RCC 7860 (cell line): ENCODE measurements at places on chromosomes 6 and 20.

GRCh38 chr6:8172530-8172929 lies 70.2 kb upstream of the EEF1E1 start:
- DNase-seq: no peak

DNA sequence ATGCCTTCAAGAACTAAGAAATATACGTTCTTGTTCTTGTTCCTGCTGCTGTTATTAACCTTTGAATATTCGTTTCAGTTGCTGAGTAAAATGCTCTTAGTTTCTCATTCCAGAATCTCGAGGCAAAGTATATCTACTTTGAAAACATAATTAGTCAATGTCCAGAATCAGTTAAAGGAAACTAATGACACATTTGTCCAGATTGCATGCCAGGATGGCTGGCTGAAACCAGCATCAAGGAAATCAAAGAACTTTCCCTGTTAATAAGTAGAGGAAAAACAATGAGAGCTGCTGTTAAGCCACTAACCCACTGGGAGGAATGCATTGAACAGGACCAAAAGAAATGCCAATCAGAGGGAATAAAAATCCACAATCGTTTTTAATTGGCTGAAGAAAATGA lies 196.9 kb downstream of the ALDH8A1 start:
- peak; percentile 44 for DNase-seq

DNA sequence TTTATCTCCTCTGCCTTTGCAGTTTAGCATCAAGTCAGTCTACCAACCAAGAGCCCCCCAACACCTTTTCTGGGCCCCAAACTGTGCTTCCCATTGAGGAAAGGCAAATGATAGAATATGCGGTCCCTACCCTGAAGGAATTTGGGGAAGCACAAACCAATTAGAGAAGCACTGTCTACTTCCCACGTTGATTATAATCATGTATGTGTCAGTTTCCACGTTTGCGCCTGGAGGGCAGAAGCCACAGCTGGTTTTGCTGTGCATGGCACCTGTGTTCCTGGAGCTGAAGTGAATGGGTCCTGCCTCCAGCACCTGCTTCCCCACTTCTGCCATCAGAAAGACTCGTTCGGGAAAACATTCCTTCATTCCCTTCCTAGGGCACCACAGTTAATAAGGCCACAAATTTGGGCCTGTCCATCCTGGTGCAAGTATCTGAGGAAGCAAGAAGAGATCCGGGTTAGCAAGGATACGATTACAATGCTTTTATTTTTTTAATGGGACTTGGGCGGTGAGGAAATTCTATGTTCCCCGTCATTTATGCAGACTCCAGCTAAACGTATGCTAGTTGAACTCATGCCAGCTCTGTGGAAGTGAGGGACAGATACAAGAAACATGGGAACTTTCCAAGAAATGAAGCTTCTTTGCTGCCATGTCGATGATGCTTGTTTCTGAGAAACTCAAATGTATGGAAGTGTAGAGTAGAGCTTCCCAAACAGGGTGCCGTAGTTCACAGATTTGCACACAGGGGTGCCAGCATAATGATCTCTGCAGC lies 333.5 kb downstream of the NRN1 start:
- no peak for DNase-seq

DNA sequence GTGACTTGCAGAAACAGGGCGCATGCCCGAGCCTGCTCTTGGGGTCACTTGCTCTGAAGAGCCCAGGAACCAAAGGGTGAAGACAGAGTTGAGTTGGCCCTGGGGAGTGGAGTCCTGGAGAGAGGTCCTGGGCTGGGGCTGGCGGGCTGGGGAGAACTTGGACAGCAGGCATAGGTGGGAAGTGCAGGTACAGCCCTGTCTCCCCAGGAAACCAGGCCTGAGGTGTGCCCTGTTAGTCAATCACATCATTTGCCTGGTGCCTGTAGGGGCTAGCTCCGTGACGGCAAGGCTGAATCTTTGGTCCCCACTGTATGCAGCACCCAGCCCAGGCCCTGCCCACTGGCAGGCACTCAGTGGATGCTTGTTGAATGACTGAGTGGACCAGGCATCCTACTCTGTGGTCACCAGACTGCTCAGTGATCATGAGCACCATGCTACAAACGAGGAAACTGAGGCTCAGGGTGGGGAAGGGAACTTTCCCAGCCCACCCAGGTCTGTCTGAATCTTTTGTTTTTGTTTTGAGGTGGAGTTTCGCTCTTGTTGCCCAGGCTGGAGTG lies 15.6 kb upstream of the NOL4L start:
- DNase-seq: no peak

GRCh38 chr20:48041078-48041780 lies 255.9 kb upstream of the SULF2 start:
- no peak for DNase-seq

DNA sequence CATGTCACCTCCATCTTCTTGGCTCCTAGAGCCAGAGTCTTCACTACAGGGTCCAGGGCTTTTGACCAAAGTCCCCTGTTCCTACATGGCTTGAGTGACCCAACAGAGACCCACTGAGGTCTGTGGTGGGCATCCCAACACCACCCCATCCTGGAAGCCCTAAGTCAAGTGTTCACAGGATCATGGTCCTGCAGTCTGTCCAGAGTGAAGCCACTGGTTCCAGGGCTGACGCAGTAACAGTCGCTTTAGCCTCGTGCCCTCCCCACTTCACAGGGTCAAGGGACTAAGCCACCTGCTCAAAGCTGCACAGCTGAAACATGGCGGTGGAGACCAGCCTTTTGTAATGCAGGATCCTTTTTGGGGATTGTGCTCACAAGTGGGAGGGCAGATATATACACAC lies 133.9 kb downstream of the JPH2 start:
- no peak for DNase-seq

- DNase-seq: no peak
Observed at GRCh38 chr20:32539817-32540675, 45.1 kb downstream of the NOL4L start.

- DNase-seq: no peak
Observed at GRCh38 chr6:6882592-6882991, 225.2 kb upstream of the RREB1 start.

DNA sequence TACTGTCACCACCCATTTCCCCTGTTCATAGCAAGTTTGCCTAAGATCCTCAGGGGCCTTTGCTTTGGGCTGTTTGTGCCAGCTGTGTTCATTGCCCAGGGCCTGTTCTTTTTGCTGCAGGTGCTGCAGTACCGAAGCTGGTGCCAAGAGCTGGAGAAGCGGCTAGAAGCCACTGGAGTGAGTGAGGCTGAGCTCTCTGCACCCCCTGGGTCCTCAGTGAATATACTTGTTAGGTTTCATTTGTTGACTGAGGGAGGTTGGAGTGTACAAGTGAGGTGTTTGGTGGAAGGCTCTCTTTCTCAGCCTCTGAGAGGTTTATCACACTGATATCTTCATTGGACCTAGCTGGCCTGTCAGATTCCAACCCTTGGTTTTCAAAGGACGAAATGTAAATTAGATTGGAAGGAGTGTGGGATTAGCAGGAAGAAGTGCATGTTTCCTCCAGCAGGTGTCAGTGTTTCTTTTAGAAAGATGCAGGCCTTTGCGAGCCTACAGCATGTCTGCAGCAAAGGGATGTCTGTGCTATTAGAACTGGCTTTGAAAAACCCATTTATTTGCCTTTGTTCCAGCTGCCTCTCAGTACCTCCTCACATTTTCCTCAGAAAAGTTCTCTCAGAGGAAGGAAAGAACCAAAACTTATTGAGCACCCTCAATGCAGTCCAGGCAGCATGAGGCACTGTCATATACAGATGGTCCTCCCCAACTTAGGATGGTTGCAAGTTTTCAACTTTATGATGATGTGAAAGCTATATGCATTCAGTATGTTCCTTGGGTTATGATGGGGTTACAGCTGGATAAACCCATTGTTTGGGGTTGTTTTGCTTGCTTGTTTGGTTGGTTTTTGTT lies 8.3 kb downstream of the CEP250 start:
- peak; percentile 57 for DNase-seq

DNA sequence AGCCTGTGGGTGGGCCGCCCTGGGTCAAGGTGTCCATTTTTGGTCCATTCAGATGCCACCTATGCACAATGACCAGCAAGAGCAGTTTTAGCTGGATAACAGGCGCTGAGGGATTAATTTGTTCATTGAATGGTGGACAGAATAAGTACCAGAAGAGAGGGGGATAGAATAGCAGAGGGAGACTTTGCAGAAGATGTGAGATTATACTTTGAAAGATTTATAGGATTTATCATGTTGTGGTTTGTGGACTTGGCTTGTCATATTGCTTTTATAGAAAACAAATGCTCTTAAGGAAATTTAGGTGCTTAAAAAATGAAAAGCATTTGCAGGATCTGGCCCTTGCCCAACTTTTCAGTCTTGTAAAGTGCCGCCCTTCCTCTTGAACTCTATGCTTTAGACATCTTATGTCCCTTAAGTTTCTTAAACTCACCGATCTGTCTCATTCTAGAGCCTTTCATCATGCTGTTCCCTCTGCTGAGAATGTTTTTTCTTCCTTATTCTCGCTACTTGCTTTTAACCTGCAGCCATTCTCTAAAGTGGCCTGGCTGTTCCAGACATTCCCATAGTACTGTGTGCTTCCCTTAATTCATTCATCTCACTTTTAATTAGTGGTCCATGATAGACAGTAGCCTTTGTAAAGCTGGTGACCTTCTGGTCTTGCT lies 42.5 kb downstream of the CD109 start:
- DNase-seq: no peak

DNA sequence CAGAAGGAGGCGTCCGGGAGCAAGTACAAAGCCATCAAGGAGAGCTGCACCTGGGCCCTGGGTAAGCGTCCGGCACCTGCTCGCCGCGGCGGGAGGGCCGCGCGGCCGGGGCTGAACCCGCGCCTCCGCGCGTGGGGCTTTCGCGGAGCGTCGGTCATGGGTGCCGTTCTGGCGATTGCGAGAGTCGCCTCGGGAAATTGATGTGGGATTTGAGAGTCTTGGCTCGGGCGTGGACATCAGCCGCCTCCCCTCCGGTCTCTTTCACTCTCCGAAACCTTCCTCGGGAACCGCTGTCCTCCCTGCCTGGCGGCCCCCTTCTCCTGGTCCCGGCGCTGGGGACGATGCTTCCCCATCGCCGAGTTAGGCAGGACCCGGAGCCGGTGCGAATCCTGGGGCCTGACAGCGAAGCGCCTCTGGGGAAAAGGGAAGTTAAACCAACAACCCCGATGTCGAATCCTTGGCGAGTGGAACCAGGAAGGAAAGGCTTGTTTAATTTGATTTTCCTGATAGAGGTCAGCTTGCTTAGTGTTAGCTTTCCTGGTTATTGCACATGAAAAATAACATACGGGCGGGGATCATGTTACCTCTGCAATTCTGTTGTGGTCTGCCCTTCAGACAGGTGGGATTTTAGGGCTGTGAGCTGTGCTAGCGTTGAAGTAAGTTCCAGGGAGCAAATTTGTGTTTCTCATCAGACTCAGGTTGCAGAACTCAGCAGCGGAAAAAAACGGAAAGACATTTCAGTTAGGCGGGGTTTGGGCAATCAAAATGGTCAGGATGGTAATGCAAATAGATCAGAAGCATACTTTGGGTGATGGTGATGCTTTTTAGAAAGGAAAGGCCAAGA lies 594 bp downstream of the ARFGEF3 start:
- DNase-seq: no peak

- DNase-seq: peak; percentile 25
Observed at GRCh38 chr6:132715204-132715603, 1.3 kb upstream of the VNN1 start.

DNA sequence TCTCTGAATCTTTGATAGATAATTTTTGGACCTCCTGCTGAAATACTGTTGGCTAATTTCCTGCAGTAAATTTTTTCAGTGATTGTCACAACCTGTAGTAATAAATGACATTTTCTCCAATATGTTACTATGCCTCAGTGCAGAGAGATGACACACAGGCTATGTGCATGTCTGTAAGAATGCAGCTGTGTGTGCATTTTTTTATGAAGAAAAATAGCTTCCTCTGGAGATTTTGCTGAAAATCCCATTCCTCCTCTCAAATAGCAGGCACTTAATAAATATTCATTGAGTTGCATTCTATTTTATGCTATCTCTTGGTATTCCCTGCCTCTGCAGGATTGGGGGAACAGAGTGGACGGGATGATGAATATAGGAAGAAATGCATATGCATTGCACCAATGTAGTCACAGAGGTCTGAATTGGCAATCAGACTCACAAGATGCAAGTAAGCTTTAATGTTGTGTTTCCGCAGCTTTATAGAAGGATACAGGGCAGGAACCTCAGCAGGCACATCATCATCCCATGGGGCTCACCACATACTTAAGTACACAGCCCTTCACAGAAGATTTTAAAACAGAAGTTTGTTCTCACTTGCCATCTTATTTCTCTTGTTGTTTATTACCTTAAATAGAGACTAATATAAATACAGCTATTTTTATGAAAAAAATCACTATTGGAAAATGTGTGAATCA lies 474.7 kb downstream of the EPM2A start:
- no peak for DNase-seq

GRCh38 chr6:3356056-3356823 lies 97.5 kb downstream of the PSMG4 start:
- no peak for DNase-seq

DNA sequence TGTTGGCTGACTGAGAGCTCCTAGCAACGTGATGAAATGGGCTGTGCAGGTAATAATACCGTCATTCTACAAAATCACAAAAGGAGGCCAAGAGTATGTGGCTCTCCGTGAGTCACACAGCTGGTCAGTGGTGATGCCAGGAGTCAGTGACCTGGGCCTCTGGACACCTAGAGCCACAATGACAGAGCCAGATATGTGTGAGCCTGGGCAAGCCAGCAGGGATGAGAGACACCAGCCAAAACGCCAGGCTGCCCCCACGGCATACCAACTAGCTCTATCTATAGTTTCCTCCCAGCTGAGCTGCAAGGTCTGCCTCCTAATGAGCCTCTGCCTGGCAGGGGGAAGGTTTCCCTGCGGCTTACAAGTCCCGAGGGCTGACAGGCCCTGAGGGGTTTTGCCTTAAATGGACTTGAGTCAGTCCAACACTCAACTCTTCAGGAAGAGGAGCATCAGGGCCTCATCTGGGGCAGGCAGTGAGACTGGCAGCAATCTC lies 70.0 kb downstream of the CPNE5 start:
- DNase-seq: peak; percentile 88

GRCh38 chr6:6820641-6821238 lies 232.2 kb downstream of the LY86 start:
- no peak for DNase-seq

DNA sequence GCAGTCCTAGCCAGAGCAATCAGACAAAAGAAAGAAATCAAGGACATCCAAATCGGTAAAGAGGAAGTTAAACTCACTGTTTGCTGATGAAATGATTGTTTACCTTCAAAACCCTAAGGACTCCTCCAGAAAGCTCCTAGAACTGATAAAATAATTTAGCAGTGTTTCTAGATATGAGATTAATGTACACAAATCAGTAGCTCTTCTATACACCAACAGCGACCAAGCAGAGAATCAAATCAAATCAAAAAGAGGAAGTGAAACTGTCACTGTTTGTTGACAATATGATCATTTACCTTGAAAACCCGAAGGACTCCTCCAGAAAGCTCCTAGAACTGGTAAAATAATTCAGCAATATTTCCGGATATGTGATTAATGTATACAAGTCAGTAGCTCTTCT lies 21.7 kb downstream of the SERPINB9 start:
- no peak for DNase-seq

GRCh38 chr6:142530566-142530965 lies 228.8 kb downstream of the ADGRG6 start:
- peak; percentile 63 for DNase-seq

GRCh38 chr6:144139817-144140216 lies 10.5 kb upstream of the STX11 start:
- DNase-seq: no peak

GRCh38 chr6:36387440-36388303 lies at the start of gene ETV7:
ETV7 (minus strand) TSS chr6:36387669; CDS start chr6:36387541, 128 bp downstream.
- no peak for DNase-seq
